ENCODE measurements at places on chromosomes 1 and 21.

DNA sequence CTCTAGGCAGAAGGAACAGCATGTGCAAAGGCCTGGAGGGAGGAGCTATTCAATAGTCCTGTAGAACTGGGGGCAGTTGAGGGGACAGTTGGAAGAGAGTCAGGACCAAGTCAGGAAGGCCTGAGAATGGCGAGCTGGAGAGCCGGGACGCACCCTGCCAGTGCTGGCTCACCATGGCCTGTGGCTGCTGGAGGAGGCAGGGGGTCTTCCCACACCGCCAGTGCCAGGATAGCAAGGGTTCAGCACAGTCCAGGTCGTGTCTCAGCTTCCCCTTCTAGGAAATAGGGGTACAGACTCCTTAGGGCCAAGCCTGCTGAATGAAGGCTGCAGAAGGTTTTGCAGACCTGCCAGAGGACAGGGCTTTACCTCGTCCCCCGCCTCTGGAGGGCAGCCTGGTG lies 7.3 kb downstream of the PODN start:
- H3K27me3 ChIP-seq = peaks cover 8% of the 10 kb centered on the region
- H3K36me3 ChIP-seq = no peaks in the 10 kb centered on the region
- no peak for DNase-seq
- no peak overlapping the region for H3K4me3 ChIP-seq
- H3K4me1 ChIP-seq = no peaks in the 10 kb centered on the region

- H3K27ac ChIP-seq = no peak overlapping the region
- H3K27me3 ChIP-seq = no peaks in the 10 kb centered on the region
- DNase-seq = no peak
- H3K4me1 ChIP-seq = peaks cover 7% of the 10 kb centered on the region
Measured at GRCh38 chr1:229689904-229690303, 63.9 kb downstream of the URB2 start.

DNA sequence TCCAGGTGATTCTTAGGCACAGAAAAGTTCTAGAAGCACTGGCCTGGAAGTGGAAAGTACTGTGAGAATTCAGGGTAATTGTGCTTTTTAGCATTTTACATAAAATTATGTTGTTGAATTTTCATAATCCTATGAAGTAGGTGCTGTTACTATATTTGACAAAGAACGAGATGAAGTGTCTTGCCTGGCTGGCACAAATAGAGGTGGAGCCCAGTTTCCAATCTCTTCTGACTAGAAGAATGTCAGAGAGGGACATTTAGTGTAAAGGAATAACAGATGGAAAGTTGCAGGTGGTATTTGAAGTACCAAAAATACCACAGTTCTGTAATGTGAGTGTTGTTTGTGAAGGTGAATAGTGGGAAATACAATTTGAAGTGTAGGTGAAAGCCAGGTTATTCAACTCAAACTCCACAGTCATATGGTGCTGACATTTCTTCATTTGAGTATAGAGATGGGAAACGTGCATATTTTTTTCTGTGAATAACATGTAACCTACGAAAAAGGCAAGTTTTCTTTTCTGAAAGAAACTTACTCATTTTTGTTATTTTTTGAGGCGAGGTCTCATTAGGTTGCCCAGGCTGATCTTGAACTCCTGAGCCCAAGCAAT lies 3.5 kb upstream of the TMCO2 start:
- H3K4me1 ChIP-seq = no peaks in the 10 kb centered on the region
- H3K36me3 ChIP-seq = peaks cover 3% of the 10 kb centered on the region
- DNase-seq = no peak
- H3K27me3 ChIP-seq = no peaks in the 10 kb centered on the region
- no peak overlapping the region for H3K4me3 ChIP-seq
- H3K27ac ChIP-seq = no peak overlapping the region

DNA sequence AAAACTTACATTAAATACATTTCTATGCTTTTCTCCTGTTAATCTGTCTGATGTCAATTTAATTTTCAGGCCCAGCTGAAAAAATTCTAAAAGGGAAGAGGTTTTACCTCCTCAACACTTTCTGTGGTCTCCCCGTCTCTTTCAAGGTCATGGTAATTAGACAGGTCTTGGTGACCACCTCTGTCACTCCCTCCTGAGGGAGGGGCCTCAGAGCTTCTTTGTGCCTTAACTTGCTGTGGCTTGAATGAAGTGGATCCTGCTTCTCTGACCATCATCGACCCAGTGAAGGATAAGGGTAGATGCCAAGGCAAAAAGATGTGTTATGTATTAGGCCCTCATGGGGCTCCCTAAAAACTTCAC lies 40.8 kb upstream of the OSBPL9 start:
- H3K27me3 ChIP-seq = no peaks in the 10 kb centered on the region
- H3K27ac ChIP-seq = no peak overlapping the region
- no peaks in the 10 kb centered on the region for H3K4me1 ChIP-seq
- no peak for DNase-seq
- H3K4me3 ChIP-seq = no peak overlapping the region

DNA sequence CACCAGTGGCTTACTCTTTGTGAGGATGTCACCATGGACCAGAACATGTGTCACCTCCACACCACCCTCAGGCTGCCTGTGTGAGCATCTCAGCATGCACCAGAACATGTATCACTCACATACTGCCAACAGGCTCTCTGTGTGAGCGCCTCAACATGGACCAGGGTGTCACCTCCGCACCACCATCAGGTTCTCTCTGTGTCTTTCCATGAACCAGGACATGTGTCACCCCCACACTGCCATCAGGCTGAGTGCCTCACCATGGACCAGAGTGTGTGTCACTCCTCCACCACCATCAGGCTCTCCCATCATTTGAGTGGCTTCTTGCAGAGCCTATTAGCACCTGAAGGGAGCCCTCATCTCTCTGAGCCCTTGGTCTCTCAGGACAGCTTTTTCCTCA lies 125.2 kb downstream of the ZNF648 start:
- no peak for DNase-seq
- H3K27ac ChIP-seq = no peak overlapping the region
- H3K4me3 ChIP-seq = no peak overlapping the region
- H3K27me3 ChIP-seq = no peaks in the 10 kb centered on the region
- no peaks in the 10 kb centered on the region for H3K36me3 ChIP-seq

DNA sequence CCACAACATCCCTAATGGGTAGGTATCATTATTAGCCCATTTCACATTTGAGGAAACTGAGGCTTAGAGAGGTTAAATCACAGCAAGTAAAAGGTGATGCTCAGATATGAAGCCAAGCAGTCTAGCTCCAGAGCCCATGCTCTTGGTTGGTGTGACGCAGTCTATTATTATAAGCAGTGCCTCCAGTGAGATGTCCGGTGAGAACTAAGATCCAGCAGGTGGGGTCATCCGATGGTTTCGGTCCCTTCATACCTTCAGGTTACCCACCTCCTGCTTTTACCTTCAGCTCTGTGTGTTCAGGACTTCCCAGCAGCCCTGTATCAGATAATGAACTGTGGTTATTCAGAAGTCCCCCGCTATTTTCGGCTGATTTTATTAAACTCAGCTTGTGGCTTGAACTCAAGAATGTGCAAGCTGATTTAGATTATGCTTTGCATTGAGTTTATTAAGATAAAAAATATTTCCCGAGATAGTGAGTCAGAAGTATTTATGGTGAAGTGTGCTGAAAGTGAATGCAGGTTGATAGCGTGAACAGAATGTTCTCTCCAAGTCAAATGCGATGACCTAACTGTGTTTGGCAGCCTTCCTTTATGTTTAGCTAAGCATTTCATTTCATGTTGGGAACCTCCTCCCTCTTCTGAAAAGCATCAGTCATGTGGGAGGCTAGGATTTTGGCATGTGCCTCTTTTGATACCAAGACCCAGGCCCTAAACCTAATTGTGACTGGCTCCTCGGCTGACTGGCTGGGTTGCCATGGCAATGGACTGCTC lies 160.9 kb upstream of the UBE2U start:
- H3K27ac ChIP-seq = no peak overlapping the region
- H3K36me3 ChIP-seq = no peaks in the 10 kb centered on the region
- no peak for DNase-seq
- no peak overlapping the region for H3K4me3 ChIP-seq
- H3K27me3 ChIP-seq = peaks cover 1% of the 10 kb centered on the region

DNA sequence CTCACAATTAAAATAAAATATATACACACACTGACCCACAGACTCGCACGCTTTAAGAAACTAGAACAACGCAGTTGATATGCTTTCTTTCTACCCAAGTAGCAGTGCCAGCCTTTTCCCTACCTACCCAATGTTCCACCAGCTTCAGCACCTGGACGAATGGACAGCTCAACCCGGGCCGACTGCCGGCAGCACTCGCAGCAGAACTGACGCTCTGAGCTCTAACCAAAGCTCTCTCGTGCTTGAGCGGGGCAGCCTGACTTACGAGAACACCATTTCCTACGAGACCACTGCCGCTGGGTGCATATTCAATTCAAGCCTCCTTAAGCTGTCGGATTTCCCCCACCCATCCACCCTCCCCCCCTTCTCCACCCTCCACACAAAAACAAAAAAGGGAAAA lies 127.4 kb upstream of the DPYD start:
- peaks cover 73% of the 10 kb centered on the region for H3K27me3 ChIP-seq
- peak; percentile 56 for DNase-seq
- no peak overlapping the region for H3K27ac ChIP-seq
- peaks cover 10% of the 10 kb centered on the region for H3K4me1 ChIP-seq
- H3K4me3 ChIP-seq = 0 out of 2 replicates have a peak overlapping the region, but pooled peaks have one; percentile 36

- no peaks in the 10 kb centered on the region for H3K27me3 ChIP-seq
Measured at GRCh38 chr1:17535300-17535936, 4.1 kb upstream of the ARHGEF10L start.

DNA sequence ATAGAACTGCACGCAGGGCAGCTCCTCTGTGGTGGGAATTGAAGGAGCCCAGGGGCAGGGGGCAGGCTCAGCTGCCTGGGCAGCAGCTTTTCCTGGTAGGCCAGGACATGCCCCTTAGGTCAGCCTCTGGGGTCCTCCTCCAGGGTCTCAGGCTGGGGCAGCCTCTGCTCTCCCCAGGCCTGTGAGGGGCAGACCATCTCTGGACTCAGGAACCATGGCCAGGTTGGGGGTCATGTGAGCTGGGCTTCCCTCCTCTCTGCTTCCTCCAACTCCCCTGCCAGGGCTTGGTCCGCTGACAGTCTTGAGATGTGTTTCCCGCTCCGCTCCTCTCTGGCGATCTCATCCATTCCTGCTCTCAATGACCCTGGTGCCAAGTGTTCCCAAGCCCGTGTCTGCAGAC lies 5.7 kb downstream of the C1orf210 start:
- H3K27me3 ChIP-seq = no peaks in the 10 kb centered on the region
- no peaks in the 10 kb centered on the region for H3K36me3 ChIP-seq
- H3K4me1 ChIP-seq = peaks cover 2% of the 10 kb centered on the region
- H3K4me3 ChIP-seq = no peak overlapping the region
- H3K27ac ChIP-seq = no peak overlapping the region
- no peak for DNase-seq

- H3K4me3 ChIP-seq = no peak overlapping the region
- DNase-seq = no peak
- H3K27ac ChIP-seq = no peak overlapping the region
- H3K4me1 ChIP-seq = no peaks in the 10 kb centered on the region
Measured at GRCh38 chr21:33245289-33245918, 15.7 kb downstream of the IFNAR2 start.

DNA sequence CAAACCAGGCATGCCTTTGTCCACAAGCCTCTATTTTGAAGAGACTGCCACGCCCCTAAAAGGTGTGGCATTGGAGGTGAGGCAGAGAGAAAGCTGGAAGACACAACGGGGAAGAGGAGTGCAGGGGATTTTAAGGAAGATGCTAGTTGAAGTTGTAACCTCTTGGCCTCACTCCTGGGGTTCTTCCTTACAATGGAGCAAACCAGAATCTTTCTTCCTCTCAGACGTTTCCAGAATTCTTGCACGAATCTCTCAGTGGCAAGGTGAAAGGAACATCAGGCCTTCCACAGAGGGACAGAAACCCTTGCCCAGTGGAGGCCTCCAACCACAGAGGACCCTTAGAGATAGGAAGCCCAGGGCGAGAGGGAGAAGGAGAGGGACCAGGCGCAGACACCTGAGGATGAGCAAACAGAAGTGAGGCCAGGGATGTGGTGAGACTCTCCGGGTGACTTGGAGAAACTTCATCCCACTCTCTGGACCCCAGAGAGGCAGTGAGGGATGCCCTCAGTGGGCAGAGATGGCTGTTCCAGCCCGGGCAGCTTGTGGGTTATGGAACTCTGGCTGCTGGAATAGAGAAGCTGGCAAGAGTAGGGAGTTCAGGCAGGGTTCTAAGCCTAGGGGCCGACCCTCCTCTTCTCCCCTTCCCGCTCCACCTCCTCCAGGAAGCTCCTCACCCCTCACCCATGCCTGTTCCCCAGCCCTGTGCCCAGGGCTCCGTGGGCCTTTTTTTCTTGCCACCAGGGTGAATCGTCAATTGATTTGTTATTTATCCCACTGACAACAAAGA lies 136.8 kb upstream of the RUNX3 start:
- H3K4me1 ChIP-seq = peaks cover 1% of the 10 kb centered on the region
- H3K27ac ChIP-seq = no peak overlapping the region
- H3K4me3 ChIP-seq = no peak overlapping the region
- DNase-seq = no peak

- no peak overlapping the region for H3K4me3 ChIP-seq
- no peaks in the 10 kb centered on the region for H3K36me3 ChIP-seq
- H3K27ac ChIP-seq = no peak overlapping the region
Measured at GRCh38 chr1:175824079-175824478, 80.7 kb upstream of the TNR start.

DNA sequence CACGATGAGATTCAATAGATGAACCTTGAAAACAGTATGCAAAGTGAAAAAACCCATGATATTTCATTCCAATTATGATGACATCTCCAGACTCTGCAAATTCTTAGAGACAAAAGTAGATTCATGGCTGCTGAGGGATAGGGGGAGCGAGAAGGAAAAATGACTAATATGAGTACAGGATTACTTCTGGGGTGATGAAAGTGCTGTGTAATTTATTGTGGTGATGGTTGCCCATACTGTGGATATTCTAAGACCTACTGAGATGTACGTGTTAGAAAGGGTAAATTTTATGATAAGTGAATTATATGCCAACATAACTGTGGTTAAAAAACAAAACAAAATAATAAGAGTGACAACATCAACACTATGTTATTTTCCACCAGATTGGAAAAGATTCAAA lies 18.9 kb upstream of the RGS7 start:
- H3K4me3 ChIP-seq = no peak overlapping the region
- no peaks in the 10 kb centered on the region for H3K27me3 ChIP-seq
- DNase-seq = no peak
- H3K36me3 ChIP-seq = no peaks in the 10 kb centered on the region

- H3K36me3 ChIP-seq = no peaks in the 10 kb centered on the region
- no peak overlapping the region for H3K4me3 ChIP-seq
- no peaks in the 10 kb centered on the region for H3K27me3 ChIP-seq
- no peak for DNase-seq
- no peak overlapping the region for H3K27ac ChIP-seq
- H3K4me1 ChIP-seq = no peaks in the 10 kb centered on the region
Measured at GRCh38 chr21:45836268-45836655, 145.3 kb upstream of the COL6A1 start.

GRCh38 chr1:160206036-160206389 lies 829 bp downstream of the PEA15 start:
- H3K27ac ChIP-seq = no peak overlapping the region
- no peaks in the 10 kb centered on the region for H3K36me3 ChIP-seq
- H3K4me3 ChIP-seq = peak overlapping the region; percentile 99
- DNase-seq = no peak
- H3K4me1 ChIP-seq = peaks cover 41% of the 10 kb centered on the region

DNA sequence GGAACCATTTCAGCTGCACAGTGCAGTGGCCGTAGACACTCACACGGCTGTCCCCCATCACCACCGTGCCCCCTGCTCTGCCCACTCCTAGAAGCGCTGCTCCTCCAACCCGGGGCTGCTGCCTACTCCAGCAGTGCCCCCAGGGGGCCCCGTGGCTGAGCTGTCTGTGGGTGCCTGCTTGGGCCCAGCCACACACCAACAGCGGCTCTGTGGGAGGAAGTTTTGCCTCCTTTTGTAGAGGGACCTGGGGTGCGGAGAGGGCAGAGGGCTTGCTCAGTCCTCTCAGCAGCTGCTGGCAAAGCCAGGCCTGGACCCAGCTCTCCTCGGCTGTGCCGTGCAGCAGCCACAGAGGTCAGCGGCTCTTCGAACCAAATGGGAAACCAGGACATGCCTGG lies 11.4 kb upstream of the LRRC3 start:
- no peaks in the 10 kb centered on the region for H3K36me3 ChIP-seq
- no peaks in the 10 kb centered on the region for H3K4me1 ChIP-seq
- H3K27ac ChIP-seq = no peak overlapping the region
- H3K27me3 ChIP-seq = no peaks in the 10 kb centered on the region
